Amniotic stem cell (primary cell): ENCODE measurements at places on chromosomes 11 and 22.

- no peak for DNase-seq
Measured at GRCh38 chr11:73645972-73646631, at the start of gene PLEKHB1. Gene PLEKHB1 (plus strand): TSS chr11:73646581. CDS start chr11:73646609, 28 bp downstream.

- DNase-seq = no peak
Measured at GRCh38 chr11:122375687-122376399, 259.8 kb upstream of the BLID start.

DNA sequence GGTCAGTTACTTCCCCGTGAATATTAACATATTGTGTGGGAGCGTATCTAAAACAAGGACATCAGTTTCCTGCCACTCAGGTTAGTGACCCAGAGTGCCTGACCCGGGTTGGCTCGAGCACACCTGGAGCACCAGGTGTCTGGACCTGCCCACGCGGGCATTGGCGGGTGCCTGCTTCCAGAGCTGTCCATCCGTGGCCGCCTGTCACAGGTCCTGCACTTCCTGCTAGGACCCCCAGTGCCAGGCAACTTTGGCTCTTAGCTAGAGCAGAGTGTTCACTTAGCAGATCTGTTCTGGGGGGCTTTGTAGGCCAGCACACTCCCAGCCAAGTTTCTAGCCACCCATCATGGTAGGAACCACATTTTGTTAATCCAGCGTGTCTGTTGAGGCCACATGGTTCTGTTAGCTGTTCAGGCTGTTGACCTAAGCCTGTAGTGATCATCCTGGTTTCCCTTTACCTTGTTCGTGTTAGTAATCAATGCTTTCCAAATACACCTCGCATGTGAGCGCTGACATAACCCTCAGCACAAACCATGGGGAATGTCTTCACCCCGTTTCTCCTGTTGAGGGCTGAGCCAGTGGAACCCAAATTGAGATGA, 29.5 kb downstream of the MOV10L1 start:
- no peak for DNase-seq

GRCh38 chr22:17091851-17092250, 7.1 kb downstream of the IL17RA start:
- DNase-seq = no peak

DNA sequence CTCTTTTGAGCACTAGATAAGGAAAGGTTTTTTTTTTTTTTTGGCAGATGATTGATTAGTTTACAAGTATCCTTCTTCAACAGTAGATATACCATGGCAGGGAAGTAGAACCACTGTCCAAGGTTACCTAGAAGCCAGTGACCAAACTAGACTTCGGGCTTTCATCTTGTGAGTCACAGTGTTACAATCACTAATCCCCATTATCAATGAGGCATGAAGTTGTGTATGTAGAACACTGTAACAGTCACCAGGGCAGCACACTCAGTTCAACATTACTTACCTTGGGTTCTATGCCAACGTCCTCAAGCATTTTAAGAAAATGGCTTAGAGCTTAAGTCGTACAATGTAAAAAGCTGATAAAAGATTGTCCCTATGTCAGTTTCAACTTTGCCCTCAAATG, 430.9 kb downstream of the ETS1 start:
- no peak for DNase-seq

GRCh38 chr22:37203354-37204044, 8.8 kb downstream of the SSTR3 start:
- DNase-seq = no peak

- no peak for DNase-seq
Measured at GRCh38 chr11:123107945-123108495, 46.1 kb upstream of the HSPA8 start.

DNA sequence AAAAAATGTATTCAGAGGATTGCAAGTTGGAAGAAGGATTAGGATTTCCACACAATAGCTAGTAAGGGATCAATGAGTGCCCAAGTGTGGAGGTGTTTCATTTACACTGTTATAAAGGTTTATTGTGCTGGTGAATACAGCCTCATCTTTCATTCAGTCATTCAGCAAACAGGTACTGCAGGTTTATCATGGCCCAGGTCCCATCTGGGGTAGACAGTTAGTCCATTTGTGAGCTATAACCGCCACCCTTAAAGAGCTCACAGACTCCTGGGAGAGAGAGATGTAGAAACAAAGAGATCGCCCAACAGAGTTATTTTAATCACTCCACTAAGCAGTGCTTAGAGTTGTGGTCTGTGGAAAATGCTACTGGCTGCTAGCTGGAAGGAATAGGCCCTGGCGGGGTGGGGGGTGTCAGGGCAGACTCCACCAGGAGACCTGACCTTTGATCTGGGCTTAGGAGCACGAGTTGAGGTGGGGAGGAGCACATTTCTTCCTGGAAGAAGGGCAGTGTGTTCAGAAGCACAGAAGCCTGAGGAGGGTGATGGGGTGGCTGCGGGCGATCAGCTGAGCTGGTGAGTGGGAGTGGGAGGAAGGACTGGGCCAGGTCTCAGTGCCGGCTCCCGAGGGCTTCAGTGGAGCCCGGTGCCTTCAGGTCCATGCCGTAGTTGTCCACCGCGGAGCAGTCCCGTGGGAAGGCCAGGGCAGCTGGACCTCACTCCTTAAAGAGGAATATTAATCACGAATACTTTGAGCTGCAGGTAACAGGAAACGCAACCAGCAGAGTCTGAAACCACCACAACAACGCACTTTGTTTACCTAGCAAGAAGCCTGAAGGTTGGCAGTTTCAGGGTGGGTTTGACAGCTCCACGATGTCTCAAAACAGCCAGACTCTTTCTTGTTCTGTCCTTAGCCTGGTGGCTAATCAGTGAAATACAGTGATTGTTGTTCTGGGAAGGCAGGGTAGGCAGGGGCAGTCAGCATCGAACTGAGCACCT, 11.2 kb downstream of the TOM1 start:
- DNase-seq = no peak

DNA sequence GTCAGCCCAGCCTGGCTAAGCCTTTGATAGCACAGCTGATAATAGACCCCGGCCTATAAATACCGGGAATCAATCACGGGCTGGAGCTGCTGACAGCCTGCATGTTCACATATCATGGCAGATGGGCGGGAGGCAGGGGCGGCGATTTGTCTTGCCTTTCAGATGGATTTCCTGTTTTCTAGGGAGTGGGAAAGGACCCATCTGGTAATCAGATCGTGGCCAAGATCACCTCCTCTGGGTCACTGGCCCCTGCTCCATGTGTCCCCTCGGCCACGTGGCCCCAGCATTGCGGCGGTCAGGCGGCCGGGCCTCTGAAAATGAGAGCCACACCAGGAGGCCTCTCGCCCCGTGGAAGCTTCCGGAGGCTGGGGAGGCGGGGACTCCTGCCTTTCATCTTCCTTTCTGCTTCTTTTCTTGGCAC, 36.6 kb downstream of the SMIM38 start:
- DNase-seq = no peak

GRCh38 chr11:111815489-111815888, 49.3 kb upstream of the PPP2R1B start:
- DNase-seq = no peak

- DNase-seq = no peak
Measured at GRCh38 chr11:111213256-111213655, 32.3 kb upstream of the POU2AF2 start.

DNA sequence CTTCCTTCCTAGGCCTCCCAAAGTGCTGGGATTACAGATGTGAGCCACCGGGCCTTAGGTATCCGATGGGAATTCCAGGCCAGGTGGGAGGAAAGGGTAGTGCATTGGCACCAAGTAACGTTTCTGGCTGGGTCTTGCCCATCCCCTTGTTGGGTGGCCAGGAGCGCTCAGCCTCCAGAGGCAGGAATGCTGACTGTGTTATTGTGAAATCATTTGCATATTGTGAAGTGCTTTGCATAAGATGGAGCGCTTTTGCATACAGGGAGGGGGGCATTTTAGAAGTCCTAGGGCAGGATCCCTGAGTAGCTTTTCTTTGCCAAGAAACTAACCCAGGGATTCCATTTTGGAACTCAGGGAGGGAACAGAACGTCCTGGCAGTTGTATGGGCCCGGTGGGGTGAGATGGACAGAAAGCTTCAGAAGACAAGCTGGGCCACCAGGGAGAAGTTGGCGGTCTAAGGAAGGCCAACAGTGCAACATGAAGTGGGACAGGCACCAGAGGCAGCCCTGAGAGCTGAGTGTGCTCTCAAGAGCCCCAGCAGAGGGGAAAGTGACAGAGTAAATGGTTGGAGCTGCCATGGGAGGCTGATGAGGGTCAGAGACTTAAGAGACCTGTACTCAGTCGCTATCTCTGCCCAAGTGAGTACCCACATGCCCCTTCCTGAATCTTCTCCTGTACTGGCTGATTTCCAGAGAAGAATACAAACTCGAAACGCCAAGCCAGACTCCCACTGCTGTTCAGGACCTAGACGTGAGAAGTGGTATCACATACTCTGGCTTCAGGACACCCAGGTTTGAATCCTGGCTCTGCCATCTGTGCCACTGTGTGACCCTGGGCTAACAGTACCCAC, 1.3 kb upstream of the SLC39A13 start:
- no peak for DNase-seq

GRCh38 chr11:44627911-44628729, 62.7 kb downstream of the CD82 start:
- DNase-seq = no peak

GRCh38 chr11:20388096-20389055, 860 bp downstream of the PRMT3 start:
- DNase-seq = no peak

- DNase-seq = no peak
Measured at GRCh38 chr11:107996006-107996776, 12.5 kb upstream of the CUL5 start.

GRCh38 chr11:45924927-45925326, 2.5 kb downstream of the LARGE2 start:
- no peak for DNase-seq

- no peak for DNase-seq
Measured at GRCh38 chr11:62195945-62196344, 5.9 kb downstream of the SCGB1D1 start.

DNA sequence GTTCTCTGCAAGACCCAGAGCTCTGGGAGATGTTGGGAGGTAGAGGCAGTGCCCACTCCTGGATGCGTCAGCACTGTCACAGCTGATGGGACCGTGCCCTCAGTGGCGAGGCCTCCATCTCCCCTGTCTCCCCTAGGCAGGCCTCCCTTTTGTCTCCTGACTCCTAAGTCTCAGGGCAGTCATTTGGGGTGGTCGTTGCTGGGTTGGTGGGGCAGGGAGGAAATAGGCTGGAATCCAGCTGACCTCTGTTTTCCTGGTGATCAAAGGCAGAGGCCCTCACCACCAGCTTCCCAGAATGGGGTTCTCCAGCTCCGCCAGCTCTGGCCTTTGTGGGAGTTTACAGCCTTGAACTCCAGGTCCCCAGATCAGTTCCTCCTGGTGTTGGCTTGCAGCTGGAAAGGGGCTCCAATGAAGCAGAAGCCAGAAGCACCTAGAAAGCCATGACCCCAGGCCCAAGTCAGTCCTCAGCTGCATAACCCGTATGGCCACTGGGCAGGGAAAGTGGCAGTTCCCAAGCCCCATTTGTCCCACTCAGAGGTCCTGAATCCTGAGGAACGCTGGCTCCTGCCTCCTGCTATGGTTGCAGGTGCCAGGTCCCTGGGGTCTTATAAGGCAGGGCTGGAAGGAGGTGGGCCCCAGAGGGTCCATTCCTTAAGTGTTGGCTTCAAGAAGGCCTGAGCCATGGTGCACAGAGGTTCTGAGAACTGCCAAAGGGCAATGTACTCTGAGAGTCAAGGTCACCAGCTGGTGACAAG, 7.3 kb upstream of the FXYD2 start:
- DNase-seq = no peak

- DNase-seq = no peak
Measured at GRCh38 chr11:72015511-72016061, 16.9 kb downstream of the IL18BP start.

- DNase-seq = no peak
Measured at GRCh38 chr11:69970785-69971535, 107.2 kb upstream of the ANO1 start.

DNA sequence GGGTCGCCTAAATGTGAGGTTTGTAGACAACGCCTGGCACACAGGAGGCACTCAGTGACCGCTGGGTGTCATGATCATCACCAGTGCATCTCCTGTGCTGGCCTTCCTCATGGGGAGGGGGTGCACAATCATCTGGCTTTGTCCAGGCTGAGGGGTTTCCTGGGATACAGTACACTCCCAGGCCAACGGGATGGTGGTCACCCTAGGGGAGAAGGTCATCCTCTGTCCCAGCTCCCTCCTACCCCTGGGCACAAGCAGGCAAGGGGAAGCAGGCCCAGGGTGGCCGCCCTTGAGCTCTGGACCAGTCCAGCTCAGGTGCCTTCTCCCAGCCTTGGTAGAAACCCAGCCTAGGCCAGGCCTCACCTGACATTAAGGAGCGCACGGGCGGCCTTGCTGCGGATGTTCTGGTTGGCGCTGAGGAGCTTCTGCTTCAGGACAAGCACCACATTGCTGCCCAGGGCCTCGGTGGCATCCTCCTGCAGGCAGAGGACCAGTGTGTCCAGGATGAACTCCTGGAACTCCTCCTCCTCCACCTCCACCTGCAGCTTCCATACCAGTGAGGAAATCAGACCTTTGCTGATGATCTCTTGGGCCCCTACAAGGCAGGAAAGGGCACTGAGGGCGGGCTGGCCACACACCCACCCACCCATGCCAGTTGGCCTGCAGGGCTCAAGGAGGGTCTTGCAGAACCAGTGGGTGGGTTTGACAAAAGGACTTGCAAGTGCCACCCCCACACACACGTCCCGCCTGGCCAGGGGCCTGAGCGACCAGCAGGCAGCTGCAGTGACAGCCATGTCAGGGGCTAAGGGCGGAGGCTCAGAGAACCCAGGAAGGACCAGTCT, 6.6 kb upstream of the GNAZ start:
- no peak for DNase-seq

GRCh38 chr11:66316849-66317251, at the start of gene CD248:
Gene CD248 (minus strand): TSS chr11:66317044. CDS start chr11:66317027, 17 bp downstream.
- DNase-seq = no peak

DNA sequence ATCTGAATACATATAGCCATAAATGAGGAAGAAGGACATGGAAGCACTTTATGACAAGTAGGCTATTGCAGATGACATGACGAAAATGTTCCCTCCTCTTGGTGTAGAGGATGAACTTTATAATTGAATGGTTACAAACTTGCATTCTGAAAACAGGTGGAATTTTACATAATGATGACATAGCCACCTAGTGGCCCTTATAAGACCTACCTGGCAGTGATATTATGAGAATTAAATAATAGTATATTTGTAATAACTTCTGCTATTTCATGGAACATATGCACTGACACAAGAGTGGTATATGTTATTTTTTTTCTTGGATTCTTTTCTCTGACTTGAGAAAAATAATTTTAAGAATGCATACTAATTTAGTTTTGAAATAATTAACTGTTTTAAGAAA, 22.9 kb downstream of the TRIM22 start:
- no peak for DNase-seq

DNA sequence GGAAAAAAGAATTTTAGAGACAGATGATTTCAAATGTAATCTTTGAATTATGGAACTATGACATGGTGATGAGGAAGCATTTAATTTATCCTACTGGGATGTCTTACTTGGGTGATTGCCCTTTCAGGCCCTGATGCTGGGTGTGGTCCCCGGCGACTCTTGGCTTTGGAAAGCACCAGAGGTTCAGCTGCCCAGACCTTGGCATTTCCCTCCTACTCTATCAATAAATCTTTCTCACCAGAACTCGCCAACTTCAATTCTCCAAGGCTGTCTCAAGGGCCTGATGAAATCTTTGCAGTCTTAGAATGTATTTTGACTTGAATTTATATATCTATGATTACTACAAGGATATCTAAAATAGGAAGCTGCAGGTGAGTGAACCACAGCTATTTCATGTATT, 18.5 kb upstream of the OR4D5 start:
- no peak for DNase-seq

GRCh38 chr11:124898711-124899110, 1.0 kb upstream of the ROBO4 start:
- DNase-seq = no peak

- DNase-seq = no peak
Measured at GRCh38 chr11:95925011-95925410, 1.1 kb upstream of the MTMR2 start.
